ENCODE measurements at places on chromosomes 3 and 15.

- no peak for DNase-seq
Measured at GRCh38 chr3:152377184-152377570, 108.4 kb downstream of the MBNL1 start.

GRCh38 chr3:115699706-115700105, 76.4 kb downstream of the GAP43 start:
- DNase-seq: no peak

GRCh38 chr3:95468331-95468730, 1346.1 kb upstream of the EPHA6 start:
- DNase-seq: no peak

GRCh38 chr15:96959501-96959900, 629.0 kb downstream of the NR2F2 start:
- no peak for DNase-seq

Data from CD4-positive, alpha-beta T cell treated with Interleukin-17A for 4 hours (primary cell).